ENCODE measurements at places on chromosomes 4 and X. TPM values are rescaled to one million over a fixed set of nuclear protein-coding genes. Genes with fewer than 3 reads are reported as not detected.

- DNase-seq = no peak
Observed at GRCh38 chrX:138692591-138692990, 18.9 kb downstream of the FGF13 start.

GRCh38 chr4:184329235-184329634, 111.6 kb upstream of the ENPP6 start:
- DNase-seq = no peak

DNA sequence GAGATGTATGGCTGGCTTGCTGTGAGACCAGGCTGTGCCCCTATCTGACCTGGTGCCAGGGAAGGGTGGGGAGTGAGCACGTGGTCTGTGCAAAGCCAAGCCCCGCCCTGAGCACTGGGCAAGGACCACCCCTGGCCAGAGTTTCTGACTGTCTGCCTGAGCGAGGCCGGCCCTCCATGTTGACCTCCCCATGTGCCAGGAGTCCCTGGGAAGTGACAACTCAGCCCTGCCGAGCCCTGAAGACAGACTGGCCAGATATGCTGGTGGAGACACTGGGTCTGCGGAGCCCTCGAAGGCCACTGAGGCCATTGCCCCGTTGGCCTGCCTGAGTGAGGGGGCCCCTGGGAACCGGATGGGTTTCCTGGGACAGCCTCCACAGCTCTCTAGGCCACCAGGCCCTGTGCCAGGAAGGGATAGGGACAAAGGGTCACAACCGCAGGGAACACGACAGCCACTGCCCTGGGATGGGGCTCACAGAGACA, 7.1 kb upstream of the BGN start:
- DNase-seq = no peak

GRCh38 chrX:140766024-140766611, 56.6 kb downstream of the LINC00632 start:
- DNase-seq = peak; percentile 76

DNA sequence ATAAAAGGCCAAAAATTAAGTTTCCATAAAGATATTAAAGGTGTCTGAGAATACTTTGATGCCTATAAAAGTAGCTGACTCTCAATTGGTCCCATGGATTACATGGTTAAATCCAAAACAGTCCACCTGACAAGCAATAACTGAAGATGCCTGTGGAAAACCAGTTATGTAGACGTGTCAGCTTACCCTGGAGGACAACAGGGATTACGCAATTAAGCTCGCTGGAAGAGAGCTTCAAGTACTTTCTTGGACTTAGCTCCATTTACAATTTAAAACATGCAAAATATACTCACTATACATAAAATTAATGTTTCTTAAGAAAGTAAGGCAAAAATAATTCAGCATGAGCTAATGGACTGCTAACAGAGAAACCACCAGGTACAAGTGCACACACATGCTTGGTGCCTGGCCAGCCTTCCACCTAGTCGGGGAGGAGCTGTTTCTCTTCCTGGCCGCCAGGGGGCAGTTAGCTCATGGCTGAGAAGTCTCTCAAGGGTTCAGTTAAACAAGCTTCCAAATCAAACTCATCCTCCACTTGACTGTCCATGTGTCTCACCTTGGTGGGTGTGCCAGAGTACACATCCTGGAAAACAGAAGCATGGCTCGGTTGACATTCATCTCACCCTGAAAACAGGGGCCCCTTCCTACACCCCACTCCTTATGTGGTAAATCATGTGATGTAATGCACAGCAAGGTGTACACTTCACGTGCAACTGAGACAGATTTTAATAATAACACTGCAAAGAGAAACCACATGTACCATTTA, 9.2 kb upstream of the FAM53A start:
- DNase-seq = peak; percentile 74

GRCh38 chr4:32700838-32701237, 1980.7 kb downstream of the PCDH7 start:
- DNase-seq = no peak

- no peak for DNase-seq
Observed at GRCh38 chr4:173703021-173703420, 173.0 kb upstream of the HAND2 start.

- no peak for DNase-seq
Observed at GRCh38 chr4:159101988-159102621, 774 bp upstream of the RAPGEF2 start.

GRCh38 chrX:50618788-50619558, 148.3 kb upstream of the DGKK start:
- no peak for DNase-seq

DNA sequence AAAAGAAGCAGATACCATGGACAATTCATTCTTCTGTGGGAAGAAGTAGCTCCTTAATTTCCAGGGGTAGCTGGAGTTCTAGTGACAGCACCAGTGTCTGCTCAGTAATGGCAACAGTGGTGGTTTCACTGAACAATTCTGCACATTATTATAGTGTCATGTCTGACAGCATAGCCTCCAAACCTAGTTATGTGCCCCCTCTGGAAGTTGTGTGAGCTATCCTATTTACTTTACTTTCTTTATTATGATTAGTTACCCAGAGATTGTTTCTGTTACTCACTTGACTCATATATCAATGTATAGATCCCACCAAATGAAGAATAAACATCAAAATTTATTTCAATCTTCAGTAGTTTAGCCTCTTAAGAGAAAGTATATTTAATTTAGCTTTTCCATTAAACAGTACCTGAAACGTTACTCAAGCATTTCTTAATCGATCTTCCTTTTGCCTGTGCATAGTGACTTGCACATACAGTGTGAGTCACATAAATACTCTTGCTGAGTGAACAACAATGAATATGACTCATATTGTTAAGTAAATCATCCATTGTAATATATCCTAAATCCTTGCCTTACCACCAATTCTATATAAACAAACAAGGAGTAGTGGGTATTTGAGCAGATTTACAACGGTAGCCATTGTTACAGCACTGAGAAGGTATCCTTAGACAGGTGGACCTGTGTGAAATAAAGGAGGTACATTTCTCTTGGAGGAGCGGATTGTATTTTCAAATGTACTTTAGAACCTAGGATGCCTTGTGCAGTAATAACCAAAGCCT, 534.7 kb downstream of the ANKRD50 start:
- DNase-seq = peak; percentile 80

DNA sequence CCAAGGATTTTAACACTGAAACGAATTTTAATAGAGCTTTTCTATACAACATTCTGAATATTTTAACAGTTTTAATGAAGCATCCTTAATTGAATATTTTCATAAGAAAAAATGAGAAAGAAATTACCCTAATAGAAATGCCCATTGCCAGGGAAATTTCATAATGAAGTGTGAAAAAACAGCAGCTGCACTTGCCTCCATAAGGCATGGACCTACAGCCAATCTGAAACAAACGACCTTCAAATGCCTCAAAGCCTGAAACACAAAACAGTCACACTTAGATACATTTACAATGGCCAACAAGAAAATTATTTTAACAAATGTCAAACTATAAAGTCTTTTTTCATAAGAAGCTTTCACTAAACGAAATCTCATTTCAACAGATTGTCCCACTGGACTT, 74.4 kb downstream of the SLC9B1 start:
- DNase-seq = no peak

- peak; percentile 23 for DNase-seq
Observed at GRCh38 chr4:33091961-33092360, 2371.8 kb downstream of the PCDH7 start.

- DNase-seq = no peak
Observed at GRCh38 chr4:39394706-39395105, 12.0 kb upstream of the KLB start.

DNA sequence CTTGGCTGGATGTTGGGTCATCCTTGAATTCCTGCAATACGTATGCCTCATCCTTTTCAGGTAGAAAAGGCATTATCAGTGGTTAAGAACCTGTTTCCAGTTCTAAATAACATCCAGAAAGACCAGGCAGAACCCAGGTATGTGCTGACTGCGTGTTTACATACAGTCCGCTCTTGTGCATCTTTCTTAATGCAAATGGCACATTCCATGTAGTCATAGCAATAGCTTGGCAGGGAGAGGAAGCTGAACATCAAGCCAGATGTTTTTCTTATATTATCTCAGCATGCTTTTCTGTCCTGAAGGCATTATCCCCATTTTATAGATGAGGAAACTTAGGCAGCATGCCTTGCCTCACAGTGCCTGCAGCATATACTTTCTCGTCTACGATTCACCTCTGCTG, 2.1 kb downstream of the DCLK2 start:
- DNase-seq = no peak

GRCh38 chr4:144611850-144612249, 34.1 kb upstream of the HHIP start:
- peak; percentile 12 for DNase-seq

DNA sequence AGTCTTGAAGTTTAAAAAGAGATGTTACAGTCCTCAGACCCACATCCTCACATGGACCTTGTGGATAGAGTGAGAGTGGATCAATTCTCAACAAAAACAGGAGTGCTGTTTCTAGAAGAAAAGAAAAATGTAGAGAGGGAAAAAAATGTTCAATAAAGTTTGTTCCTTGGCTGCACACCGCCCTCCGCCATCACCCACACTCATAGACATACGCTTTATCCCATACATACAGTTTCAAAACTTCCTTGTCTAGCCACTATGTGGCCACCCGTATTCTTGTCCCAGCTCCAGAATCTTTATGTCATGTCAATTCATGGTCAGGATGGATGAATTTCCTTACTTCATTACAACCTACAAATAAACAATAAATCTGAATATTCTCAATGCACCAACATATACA, 23.5 kb upstream of the ELF2 start:
- DNase-seq = no peak

GRCh38 chr4:126661194-126661593, 971.6 kb upstream of the INTU start:
- no peak for DNase-seq

DNA sequence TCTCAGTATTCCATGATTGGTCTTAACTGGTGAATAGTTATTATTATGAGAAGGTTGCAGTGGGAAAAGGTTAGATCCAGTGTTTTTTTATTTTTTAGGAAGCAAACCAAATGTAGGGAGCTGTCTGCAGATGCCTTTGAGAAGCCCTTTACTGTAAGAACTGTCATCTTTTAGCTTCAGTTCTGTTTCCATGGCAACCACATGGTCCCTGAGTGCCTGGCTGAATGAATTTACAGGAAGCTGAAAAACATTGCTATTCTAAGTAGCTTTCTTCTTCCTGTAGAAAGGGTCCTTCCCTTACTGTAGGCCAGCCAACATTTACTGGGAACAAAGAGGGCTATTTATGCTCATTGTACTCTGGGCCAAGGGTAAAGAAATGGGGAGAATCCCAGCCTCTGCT, 103.3 kb downstream of the DCLK2 start:
- DNase-seq = no peak

DNA sequence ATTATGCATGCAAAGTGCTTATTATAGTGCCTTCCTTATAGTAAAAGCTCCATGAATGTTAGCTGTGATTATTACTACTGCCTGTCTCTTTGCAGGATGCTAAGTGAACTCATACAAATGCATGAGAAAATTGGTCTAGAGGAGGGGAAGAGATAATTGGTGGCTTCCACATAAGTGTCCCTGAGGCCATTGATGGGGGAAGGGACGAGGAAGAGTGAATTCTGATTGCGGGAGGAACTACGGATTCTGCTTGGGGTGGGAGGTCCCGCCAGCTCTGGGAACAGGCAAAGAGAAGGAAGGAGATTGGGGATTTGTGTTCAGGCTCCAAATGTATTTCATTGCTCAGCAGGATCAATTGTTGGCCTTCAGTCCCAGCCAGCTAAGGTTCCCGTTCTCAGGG, 11.6 kb upstream of the ARHGAP36 start:
- DNase-seq = no peak

DNA sequence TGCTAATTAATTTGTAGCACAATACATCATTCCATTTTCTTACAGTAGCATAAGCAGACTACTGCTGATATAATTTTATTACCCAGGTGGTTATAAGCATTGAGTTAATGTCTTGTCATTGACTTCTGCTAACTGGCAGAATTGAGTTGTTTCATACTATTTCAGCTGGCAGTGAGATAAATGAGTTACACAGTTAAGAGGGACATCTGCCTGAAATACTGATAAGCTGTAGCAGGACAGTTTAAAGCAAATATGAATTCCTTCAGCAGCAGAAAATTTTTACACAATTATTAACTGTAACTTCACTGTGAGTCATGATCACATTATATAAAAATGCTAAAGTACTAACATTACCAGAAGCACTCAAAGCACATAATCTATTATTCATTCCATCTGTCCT, 326.8 kb downstream of the INPP4B start:
- peak; percentile 60 for DNase-seq

DNA sequence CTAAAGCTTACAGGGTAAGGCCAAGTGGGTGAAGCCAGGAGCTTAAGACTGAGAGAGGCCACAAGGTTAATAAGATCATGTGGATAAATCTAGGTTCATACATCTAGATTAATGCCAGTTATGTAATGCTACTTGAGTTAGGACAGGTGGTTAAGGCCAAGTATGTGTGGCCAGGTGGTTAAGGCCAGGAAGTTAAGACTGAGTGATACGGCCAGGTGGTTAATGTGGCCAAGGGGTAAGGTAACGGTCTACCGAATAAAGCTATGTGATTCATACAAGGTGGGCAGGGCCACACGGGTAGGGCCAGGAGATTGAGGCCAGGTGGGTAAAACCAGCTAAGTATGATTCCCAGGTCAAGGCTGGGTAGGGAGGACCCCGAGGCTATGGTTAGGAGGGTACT, 223.0 kb downstream of the TACR3 start:
- DNase-seq = no peak

GRCh38 chrX:57285001-57285400, 1.5 kb upstream of the FAAH2 start:
- no peak for DNase-seq

GRCh38 chr4:169200361-169201030, 70.3 kb downstream of the SH3RF1 start:
- DNase-seq = peak; percentile 48

GRCh38 chr4:38676986-38677385, 13.0 kb downstream of the KLF3 start:
- DNase-seq = no peak

GRCh38 chr4:10983268-10983667, 298.7 kb upstream of the CLNK start:
- DNase-seq = no peak

ZNF157 gene
- 0.07 TPM for total RNA-seq

TMEM47 gene
- total RNA-seq = 4.7 TPM

SLC34A2 gene
- total RNA-seq = not detected

SPANXB1 gene
- 0.33 TPM for total RNA-seq

CFI gene
- not detected for total RNA-seq

RENBP gene
- not detected for total RNA-seq

LRCH2 gene
- 0.11 TPM for total RNA-seq

PLAC8 gene
- total RNA-seq = 3.7 TPM

CTAG2 gene
- total RNA-seq = not detected

FOXP3 gene
- not detected for total RNA-seq

LRAT gene
- 0.55 TPM for total RNA-seq

ZCCHC13 gene
- not detected for total RNA-seq

RPL39 gene
- 1,578 TPM for total RNA-seq

GAGE12E gene
- not detected for total RNA-seq

GABRE gene
- not detected for total RNA-seq
